KBM-7 (cell line): ENCODE measurements at places on chromosomes 2 and 18.
A peak's percentile ranks its signal among the peaks of the same experiment; 100 is the strongest.

GRCh38 chr2:31413862-31414550 is 536 bp downstream of the XDH start:
- peak; percentile 17 for DNase-seq

- peak; percentile 59 for DNase-seq
Measured at GRCh38 chr2:128217671-128218070, 101.0 kb downstream of the HS6ST1 start.

- DNase-seq = peak; percentile 51
Measured at GRCh38 chr2:98771721-98772524, 41.0 kb upstream of the MGAT4A start.

DNA sequence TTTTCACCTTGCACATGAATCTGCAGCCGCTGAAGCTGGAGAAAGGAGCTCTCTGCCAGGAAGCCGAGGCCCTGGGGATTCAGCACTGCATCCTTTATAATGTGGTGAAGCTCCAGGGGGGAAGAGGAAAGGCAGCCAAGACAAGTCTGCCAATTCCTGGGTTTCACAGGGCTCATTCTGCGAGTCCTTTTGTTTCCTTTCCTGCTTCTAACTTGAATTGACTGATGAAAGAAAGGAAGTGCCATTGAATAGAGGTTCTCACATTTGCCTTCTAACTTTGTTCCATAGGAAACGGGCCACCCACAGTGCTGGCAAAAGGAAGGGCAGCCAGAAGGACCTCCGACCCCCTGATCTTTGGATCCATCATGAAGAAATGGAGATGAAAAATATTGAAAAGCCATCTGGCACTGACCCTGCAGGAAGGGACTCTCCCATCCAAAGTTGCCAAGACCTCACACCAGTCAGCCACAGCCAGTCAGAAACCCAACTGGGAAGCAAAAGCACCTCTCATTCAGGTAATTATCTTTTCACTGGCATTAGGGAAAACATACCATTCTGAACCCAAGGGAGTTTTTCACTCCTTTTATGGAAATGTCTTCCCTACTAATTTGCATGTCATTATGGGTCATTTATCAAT is 765.4 kb downstream of the MBD2 start:
- no peak for DNase-seq

DNA sequence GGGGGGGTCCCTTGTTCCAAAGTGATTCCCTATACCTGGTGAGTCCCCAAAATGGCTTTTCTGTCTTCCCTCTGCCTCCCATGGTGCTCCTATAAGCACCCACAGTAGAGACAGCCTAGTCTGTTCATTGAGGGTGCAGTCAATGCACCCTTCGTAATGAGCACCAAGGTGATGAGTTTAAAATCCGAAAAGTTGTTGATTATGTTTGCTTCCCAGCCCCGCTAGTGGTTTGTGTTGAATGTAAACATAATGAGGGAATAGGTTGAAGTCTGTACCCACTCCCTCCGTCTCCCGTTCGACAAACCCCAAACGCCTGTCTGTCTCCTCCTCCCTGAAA is 2.3 kb downstream of the FOSL2 start:
- no peak for DNase-seq

GRCh38 chr2:40668425-40668824 is 216.5 kb upstream of the SLC8A1 start:
- peak; percentile 45 for DNase-seq

GRCh38 chr2:195561116-195561921 is 95.7 kb upstream of the SLC39A10 start:
- DNase-seq = peak; percentile 25

GRCh38 chr18:3995476-3996102 is 459.5 kb downstream of the DLGAP1 start:
- DNase-seq = peak; percentile 87

DNA sequence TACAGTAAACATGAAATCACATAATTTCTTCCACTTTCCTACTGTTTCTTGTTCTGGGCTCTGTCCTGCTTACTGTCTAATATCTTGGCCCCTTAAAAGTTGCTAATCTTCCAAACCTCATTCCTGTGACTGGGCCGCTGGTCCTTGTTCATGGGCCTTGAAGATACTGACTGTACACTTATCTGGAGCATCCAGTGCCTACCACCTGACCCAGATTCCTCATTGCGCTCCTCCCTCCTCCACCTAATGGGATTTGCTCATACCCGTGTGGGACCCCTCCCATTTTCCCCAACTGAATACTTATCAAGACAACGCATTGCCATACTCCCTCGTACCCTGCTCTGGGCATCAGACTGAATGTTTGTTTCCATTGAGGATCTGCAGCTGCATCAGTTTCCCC is 6.1 kb upstream of the IL37 start:
- DNase-seq = no peak

DNA sequence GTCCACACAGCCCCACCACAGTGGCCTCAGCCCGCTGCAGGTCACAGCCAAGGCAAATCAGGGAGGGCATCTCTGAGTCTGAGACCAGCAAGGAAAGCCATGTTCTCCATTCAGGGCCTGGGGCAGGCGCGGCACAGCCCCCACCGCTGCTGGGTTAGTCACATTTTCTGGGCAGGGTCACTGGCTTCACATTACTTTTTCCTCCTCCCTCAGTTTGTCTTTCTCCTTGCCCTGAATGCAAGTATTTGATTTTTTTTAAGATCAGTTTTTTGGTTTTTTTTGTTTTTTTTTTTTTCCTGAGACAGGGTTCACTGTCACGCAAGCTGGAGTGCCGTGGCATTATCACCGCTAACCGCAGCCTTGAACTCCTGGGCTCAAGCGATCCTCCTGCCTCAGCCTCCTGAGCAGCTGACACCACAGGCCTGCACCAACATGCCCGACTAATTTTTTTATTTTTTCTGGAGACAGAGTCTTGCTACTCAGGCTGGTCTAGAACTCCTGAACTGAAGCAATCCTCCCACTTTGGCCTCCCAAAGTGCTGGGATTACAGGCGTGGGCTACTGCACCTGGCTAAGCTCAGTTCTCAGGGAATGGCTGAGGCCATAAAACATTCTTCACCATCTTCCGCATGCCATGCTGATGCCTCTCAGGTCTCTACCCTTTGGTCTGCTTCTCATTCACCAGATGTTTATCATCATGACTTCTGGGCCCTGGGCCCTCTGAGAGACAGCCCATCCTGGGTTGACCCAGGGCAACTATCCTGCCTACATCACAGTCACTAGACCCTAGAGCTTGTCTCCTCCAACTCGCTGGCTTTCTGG is 628 bp upstream of the CAPG start:
- no peak for DNase-seq

- peak; percentile 8 for DNase-seq
Measured at GRCh38 chr2:189347540-189347939, 93.7 kb upstream of the WDR75 start.

- peak; percentile 51 for DNase-seq
Measured at GRCh38 chr18:63844254-63844653, 43.3 kb upstream of the SERPINB2 start.

GRCh38 chr2:126882181-126882580 is 16.5 kb upstream of the TEX51 start:
- DNase-seq = no peak

DNA sequence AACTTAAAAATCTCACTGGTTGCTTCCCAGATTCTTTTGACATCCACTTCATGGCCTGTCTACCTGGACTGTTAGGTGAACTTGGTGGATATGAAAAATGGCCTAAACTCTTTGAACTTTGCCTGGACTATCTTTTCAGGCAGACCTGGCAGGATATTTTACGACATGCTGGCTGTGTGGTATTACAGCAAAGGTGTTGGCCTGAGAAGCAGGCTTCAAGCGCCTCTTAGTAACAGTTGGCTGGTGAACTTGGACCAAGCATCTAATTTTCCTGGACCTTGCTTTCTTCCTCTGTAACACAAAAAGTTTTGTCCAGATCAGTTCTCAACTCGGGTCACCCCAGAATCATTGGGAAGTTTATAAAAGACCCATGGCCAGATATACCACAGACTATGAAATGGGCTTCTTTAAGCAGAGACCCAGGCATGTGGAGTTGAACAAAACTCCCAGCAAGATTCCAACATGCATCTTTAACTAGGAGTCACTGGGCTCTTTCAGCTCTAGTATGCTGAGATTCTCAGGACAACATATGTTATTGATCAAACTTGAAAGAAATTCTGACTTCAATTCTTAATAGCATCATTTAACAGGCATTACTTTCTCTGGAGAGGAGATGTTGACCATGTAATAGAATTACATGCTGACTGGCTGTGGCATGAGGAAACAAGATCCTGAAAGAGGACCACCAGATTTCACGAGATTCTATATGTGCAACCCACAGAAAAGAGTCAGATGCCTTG is 4.4 kb downstream of the LYPD1 start:
- no peak for DNase-seq

- DNase-seq = peak; percentile 69
Measured at GRCh38 chr18:38940863-38941531, 1375.4 kb upstream of the CELF4 start.

DNA sequence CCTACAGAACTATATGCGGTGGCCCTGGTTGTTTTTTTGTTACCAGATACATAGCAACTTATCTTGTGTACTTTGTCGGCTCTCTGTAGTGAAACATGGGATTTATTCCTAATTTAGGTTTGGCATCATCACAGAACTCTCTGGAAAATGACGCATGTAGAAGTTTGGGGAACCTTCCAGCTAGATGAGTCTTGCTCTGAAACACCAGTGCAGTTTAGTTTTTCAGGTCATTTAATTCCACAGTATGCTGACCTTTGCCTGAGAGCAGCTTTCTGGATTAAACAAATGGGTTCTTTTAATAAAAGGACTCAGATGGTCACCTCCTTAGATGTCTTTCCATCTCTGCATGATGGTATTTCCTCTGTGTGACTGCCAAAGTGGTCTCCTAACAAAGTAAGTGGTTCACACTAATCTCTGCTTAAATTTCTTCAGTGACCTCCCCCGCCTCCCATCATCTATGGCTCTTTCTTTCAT is 39.9 kb downstream of the MYO3B start:
- DNase-seq = no peak

DNA sequence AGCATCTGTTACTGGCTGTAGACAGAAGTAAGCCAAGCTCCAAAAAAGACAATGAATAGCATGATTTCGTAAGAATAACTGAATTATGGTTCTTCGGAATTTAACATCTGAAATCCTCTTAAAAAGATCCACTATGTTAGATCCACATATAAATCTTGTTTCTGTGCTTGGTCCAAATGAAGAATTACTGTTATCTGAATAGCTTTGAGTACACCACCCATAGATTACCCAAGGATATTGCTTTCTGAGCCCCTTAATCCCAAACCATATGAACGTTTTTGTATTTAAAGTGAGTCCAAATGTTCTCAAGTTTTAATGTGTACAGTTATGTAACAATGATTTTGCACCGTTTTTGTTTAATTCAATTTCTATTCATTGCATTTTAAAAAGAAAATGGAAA is 124.9 kb downstream of the DSC3 start:
- no peak for DNase-seq

GRCh38 chr2:151651274-151651673 is 83.0 kb downstream of the NEB start:
- DNase-seq = no peak

GRCh38 chr2:120245520-120246332 is 6.9 kb upstream of the RALB start:
- DNase-seq = no peak

- DNase-seq = peak; percentile 66
Measured at GRCh38 chr2:170816504-170817092, at the start of gene GAD1. Gene GAD1 (plus strand): TSS chr2:170816887. CDS start chr2:170818592, 1,705 bp downstream.

GRCh38 chr18:67483237-67483636 is 33.3 kb downstream of the DSEL start:
- DNase-seq = no peak

DNA sequence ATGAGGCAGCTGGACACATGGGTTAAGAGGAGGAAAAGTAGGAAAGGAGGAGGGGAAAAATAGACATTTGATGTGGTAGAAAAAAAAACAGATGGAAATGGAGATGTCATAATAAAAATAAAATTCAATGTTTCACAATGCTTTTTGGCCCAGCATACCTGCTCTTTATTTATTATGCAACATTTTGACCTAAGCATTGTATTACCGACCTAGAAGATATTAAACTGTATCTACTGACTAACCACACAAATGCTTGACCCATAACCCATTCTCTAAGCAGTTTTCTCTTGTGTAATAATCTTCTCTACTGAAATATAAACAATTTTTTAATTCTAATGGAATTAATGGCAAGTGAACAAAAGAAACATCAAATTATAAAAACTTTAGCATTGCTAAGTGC is 362.3 kb downstream of the FBXO15 start:
- no peak for DNase-seq

DNA sequence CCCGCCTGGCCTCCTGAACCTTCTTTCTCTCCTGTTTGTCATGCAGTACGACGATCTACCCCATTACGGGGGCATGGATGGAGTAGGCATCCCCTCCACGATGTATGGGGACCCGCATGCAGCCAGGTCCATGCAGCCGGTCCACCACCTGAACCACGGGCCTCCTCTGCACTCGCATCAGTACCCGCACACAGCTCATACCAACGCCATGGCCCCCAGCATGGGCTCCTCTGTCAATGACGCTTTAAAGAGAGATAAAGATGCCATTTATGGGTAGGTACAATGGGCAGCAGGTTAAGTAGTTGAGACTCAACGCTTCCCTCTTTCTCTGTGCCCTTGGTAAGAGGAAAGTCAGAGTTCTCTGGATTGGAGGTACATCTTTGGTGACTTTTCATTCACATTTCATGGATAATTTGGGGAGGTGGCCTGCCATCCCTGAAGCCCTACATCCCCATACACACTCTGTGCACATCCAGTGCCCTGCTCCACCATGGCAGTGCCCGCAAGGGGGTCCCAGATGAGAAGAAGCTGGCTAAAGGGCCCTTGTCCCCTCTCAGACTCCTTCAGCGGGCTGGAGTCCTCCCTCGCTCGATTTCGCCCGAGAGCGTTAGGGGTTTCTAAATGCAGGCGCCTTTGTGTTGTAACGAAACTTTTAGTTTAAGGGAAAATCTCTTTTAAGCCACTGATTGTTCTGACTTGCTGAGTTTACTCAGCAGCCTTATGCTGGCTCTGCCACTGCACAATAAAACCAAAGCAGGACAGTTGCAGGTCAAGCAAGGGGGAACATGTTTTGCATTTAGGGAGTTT is 3.0 kb downstream of the MEIS1 start:
- DNase-seq = peak; percentile 60

GRCh38 chr2:23720705-23721453 is 206.0 kb downstream of the ATAD2B start:
- DNase-seq = no peak

DNA sequence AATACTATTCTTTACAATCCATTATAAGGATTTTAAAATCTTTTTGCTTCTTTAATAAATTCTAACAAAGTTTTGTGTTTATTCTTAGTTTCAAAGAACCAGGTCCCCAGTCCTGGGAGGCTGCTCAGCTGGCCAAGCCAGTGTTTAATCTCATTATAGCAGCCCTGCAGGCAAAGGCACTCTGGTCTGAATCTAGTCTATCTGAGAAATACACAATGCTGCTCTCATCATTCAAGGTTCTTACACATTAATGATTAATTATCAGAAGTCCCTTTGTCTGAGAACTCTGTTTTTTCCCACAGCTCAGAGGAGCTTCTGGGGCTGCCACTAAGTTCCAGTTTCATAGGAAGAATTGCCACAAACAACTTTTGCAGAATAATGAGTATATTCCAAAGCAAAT is 27.7 kb downstream of the KCTD18 start:
- no peak for DNase-seq

- DNase-seq = no peak
Measured at GRCh38 chr2:29475499-29475898, 360.3 kb downstream of the CLIP4 start.
